ENCODE measurements at places on chromosomes 5 and 9. TPM values are rescaled to one million over a fixed set of nuclear protein-coding genes. Genes with fewer than 3 reads are reported as not detected.

Gene ANKRD18A
- 9.3 TPM for total RNA-seq

- no peak for DNase-seq
Measured at GRCh38 chr9:80375477-80375876, 803.7 kb downstream of the TLE4 start.

Gene FYB1
- 16.9 TPM for total RNA-seq

DNA sequence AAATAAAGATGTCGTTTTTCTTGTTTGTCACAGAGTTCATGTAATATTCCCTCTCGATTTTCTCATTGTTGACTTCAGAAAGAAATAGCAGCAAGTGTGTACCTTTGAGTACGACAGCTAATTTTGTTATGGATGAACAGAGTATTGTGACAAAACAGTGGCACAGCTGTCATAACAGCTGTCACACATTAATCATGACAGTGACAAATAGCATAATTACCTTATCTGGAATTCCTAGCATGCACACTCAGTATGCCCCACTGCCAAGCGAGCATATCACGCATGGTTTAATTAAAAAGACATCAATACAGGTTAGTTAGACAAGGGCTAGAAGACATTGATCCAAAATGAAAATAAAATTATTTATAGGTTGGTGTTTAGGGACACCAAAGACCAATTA is 375.1 kb downstream of the SPATA31D1 start:
- no peak for DNase-seq

Gene SEC24A
- total RNA-seq: 18.1 TPM

Gene MSANTD3
- 7.2 TPM for total RNA-seq

DNA sequence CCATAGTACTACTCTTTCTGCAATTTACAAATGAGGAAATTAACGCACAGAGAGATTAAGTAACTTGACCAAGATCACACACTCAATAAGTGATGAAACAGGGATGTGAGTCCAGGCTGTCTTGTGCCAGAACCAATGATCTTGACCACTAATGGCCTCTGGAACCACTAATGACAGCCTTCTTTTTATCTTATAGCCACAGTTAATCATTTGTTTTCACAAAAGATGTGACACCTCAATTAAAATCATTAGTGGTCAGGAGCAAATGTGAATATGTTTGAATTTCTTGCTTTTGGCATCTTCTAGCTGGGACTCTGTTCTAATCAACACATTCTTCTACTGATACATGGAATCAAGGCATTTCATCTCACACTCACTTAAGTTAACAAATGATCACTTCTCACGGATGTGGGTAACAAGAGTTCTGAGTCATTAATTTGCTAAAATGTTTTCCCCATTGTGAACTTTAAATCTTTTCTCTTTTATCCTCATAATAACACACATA is 102.7 kb upstream of the CD180 start:
- no peak for DNase-seq

DNA sequence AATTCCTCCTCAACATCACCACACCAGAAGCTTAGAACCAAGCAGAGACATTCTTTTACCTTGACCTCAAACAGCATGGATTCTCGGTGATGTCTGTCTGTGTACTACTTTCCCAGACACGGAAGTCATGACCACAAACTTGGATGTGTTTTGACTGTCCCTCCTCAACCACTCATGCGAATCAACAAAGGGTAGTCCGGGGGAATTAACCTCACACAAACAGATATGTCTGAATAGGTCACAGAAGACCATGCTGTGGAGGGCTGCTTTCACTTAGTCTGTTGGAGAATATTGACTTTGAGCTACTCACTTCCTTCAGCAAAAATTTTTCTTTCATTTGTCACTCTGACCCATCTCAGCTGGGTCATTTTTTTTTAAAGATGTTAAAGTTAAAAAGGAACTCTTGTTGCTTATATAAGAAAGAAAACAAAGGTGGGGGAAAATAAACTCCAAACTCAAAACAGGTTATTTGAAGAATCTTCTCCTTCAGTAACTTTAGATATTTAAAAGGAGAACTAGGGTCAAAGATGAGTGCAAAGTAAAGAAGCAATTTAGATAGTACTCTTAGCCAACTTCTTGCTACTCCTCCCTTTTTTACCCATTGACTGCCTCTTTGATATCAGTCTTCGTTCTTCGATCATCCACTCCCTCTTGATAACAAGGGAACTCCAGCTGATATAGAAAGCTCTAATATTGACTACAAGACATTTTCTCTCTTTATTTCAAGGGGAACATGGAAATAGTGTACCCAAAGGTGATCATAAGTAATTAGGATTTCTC is 343.4 kb upstream of the CDH6 start:
- DNase-seq: no peak

GRCh38 chr9:108265065-108265464 is 590.7 kb downstream of the ACTL7B start:
- DNase-seq: no peak

Gene GFRA3
- 1.0 TPM for total RNA-seq

Gene SARDH
- 8.9 TPM for total RNA-seq

GRCh38 chr9:5230554-5230953 is 665 bp upstream of the INSL4 start:
- DNase-seq: no peak

DNA sequence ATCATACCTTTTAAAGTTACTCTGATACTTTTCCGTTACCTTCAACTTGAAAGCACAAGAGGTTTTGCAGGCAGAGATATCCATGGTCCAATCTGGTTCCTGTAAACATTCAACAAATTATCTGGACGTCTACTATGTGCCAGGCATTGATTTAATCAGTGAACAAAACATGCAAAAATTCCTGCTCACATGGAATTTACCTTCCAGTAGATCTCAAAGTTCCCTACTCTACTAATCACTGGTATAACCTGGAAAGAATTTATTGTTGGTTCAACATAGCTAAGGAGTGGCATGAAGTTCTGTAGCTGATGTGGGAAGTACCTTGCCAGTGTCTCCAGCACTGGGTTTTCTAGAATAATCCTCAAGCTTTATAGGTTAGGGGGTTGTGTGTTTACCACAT is 9.8 kb downstream of the OCLN start:
- no peak for DNase-seq

Gene ISL1
- total RNA-seq: 0.98 TPM

DNA sequence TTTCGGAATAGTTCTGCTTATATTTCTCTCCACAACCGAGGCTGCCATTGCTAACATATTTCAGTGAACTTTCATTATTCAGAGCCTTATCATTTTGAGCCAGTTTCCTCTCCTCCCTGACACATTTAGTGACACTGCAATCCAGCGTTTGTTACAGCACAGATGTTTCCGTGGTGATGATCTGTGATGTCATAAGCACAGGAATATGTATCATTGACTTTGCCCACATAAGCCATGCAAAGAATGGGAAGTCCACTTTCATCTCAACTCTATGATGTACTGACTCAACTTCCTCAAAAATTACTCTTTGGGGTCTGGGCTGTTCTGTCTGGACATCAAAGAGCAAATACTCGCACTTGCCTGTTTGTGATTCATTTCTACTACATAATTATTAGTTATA is 291.8 kb downstream of the EBF1 start:
- no peak for DNase-seq

Gene BSPRY
- 28.2 TPM for total RNA-seq

GRCh38 chr5:17400724-17401469 is 97.1 kb upstream of the TAF11L2 start:
- no peak for DNase-seq

GRCh38 chr9:32423371-32423770 is 38.9 kb downstream of the ACO1 start:
- no peak for DNase-seq

DNA sequence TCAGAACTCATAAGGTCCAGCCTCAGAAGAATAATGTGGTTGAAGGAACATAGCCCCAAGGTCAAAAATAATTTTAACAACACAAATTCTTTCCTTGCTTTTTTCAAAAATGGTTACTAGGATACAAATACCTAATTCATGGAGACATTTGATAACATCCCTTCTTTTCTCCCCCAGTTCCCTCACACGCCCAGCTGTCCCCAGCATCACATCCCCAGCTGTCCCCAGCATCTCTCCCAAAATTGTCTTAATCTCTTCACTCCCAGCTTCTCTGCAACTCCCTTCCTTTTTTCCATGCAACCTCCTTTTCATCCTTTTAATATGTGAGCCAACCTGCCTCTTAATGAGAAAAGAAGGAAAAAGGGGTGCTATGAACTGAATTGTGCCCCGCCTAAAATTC is 77.8 kb downstream of the FSTL4 start:
- no peak for DNase-seq

Gene AMBP
- 102 TPM for total RNA-seq

GRCh38 chr9:129685933-129686259 is 20.4 kb downstream of the PRRX2 start:
- no peak for DNase-seq

Gene TRPM6
- total RNA-seq: 0.14 TPM

Gene CAMK4
- 0.05 TPM for total RNA-seq

- no peak for DNase-seq
Measured at GRCh38 chr9:96183751-96184150, 118.2 kb downstream of the HSD17B3 start.

DNA sequence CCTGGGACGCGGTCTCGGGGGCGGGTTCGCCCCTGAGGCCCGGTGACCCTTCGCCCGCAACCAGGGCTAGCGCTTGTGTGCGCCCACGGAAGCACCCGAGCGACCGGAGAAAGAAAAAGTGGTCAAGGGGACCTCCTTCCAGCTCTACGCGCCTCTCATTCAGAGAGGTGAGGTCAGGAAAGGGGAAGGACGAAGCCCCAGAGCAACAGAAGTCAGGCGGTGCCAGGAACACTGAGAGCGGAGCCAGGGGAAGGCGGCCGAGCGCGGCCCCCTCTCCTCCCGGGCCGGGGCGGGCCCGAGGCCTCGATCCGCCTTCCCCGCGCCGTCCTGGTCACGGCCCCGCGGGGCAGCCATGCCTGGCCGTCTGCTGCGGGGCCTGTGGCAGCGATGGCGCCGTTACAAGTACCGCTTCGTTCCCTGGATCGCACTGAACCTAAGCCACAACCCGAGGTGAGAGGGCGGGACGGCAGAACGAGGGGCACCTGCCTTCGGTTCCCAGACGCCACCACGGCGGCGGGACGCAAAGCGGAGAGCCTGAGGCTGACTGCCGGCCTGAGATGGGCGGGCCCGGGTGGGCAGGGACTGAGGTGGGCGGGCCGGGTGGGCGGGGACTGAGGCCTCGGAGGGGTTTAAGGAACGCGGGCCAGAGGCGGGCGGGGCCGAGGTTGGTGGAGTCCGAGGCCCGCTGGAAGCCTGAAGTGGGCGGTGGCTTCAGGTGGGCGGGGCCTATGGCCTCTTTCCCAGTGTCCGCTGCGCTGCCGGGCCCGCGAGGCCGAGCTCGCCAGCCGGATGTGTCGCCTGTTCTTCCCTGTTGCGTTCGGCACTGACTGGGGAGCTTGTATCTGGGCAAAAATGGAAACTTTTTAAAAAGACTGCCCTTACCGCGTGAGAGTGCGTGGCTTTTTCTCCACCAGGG is at the start of gene SETD9:
SETD9 (plus strand) TSS at position 303 of the 916 bp plus-strand sequence; CDS start at position 353, 50 bp downstream.
- DNase-seq: peak; percentile 99

GRCh38 chr9:8155706-8156105 is 356.1 kb upstream of the DMAC1 start:
- no peak for DNase-seq

Gene SLC6A7
- not detected for total RNA-seq

DNA sequence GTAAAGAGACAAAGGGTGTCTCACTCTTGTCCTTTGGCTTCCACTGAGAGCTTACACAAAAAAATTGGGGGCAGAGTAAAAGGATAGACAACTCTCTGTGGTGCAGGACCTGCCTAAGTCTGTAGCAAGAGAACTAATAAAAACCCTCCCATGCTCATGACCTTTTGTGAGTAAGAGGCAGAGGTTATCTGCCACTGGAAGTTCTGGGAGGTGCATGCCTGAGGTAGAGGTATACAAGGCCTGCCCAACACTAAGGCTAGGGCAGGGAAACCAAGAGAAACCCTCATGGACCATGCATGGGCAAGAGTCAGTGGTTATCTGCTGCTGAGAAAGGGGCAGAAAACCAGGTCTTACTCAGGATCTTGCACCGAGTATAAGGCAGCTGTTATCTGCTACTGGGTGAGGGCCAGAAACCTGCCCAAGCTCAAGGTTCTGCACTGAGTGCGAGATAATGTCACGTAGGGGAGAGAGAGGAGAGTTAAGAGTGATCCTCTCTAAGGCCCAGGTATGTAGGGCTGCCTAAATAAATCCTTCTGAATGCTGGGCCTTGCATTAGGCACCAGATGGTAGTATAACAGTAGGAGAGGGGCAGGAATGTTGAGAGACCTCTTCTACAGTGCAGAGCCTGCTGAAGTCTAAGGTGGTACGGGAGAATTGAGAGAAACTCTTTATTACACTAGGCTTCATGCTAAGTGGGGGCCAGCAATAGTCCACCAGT is 143.4 kb downstream of the MACROH2A1 start:
- DNase-seq: no peak

DNA sequence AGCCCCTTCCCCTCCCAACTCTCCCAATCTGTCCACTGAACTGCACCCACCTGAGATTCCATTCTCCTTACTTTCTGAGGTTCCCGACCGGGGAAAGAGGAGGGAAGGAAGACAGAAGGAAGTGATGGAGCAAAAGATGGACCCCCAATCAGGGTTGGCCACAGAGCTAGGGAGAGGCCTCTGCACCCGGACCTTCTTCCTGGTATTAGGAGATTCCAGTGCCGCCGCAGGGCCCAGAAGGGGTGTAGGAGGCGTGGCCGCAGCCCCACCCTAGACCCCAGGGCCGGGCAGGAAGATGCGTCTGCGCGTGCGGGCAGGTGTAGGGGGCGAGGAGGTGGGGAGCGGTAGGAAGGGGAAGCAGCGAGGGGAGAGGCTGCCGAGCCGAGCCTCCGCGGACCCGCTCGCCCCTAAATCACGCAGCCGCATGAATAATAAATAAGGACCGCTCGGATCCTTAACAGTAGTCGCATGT is 104.2 kb upstream of the MVB12B start:
- no peak for DNase-seq

DNA sequence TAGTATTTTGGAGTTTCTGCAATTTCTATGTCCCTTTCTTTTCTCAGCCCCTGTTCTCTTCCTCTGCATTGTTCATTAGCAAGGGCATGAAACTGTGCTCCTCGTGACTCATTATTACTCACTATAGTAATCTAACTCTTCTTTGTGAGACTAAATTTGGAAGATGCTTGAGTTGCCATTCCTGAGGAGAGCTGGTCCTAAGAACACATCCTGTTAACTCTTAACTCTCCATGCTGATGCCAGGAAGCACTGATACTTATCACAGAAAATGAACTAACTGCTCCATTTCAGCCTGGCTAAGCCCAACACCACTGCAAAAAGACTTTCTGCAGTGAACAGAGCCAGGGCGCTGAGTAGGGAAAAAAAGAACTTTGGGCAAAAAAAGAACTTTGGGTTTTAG is 10.6 kb upstream of the CSNK1A1 start:
- DNase-seq: no peak

Gene TRMO
- 6.1 TPM for total RNA-seq

Data from pancreas (tissue), 10 donors.